CD4-positive, alpha-beta memory T cell (primary cell): ENCODE measurements at places on chromosomes 1 and 21. TPM values are rescaled to one million over a fixed set of nuclear protein-coding genes. Genes with fewer than 3 reads are reported as not detected.

GRCh38 chr1:27955076-27955475, 4.7 kb upstream of the XKR8 start:
- no peak for DNase-seq
- H3K4me3 ChIP-seq = no peak overlapping the region
- H3K27ac ChIP-seq = no peak overlapping the region
- no peaks in the 10 kb centered on the region for H3K27me3 ChIP-seq

- H3K4me3 ChIP-seq = no peak overlapping the region
- no peaks in the 10 kb centered on the region for H3K36me3 ChIP-seq
- H3K27me3 ChIP-seq = peaks cover 6% of the 10 kb centered on the region
- H3K27ac ChIP-seq = no peak overlapping the region
- no peaks in the 10 kb centered on the region for H3K4me1 ChIP-seq
- DNase-seq = no peak
Observed at GRCh38 chr1:38498686-38499085, 360.9 kb downstream of the RRAGC start.

GRCh38 chr1:150516616-150517015, 1.1 kb downstream of the FALEC start:
- no peaks in the 10 kb centered on the region for H3K27me3 ChIP-seq
- peak overlapping the region; percentile 73 for H3K4me3 ChIP-seq
- no peak overlapping the region for H3K27ac ChIP-seq
- peaks cover 11% of the 10 kb centered on the region for H3K4me1 ChIP-seq
- no peak for DNase-seq
- H3K36me3 ChIP-seq = no peaks in the 10 kb centered on the region

DNA sequence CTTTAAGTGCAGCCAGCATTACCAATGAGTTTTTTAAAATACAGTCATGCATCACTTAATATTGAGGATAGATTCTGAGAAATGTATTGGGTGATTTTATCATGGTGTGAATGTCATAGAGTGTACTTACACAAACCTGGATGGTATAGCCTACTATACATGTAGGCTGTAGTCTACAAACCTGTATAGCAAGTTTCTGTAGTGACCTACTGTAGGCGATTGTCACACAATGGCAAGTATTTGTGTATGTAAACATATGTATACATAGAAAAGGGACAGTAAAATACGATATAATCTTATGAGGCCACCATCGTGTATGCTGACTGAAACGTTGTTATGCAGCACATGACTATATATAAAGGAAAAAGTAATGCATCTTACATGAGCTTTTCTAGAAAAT, 48.2 kb downstream of the RPE65 start:
- no peaks in the 10 kb centered on the region for H3K27me3 ChIP-seq
- H3K36me3 ChIP-seq = no peaks in the 10 kb centered on the region
- H3K4me3 ChIP-seq = no peak overlapping the region
- no peaks in the 10 kb centered on the region for H3K4me1 ChIP-seq

DNA sequence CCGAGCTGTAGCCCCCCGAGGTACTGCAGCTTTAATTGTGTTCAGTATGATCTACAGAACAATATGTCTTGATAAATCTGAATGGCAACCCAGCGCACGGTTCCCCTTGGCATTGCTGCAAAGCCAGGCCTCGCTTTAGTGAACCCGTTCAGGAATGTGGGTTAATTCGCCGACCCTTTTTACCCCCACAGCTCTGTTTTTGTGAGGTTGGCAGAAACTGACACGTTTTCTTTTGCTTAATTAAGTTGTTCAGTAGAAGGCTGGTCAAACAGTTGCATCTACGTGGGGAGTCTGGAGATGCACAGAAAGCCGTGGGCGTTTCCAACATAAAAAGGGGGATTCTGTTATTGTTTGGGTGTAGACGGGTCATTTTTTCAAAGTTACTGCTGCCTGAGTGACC, 43.2 kb downstream of the OLIG1 start:
- peaks cover 8% of the 10 kb centered on the region for H3K27me3 ChIP-seq
- no peak overlapping the region for H3K27ac ChIP-seq
- no peak for DNase-seq
- H3K4me3 ChIP-seq = no peak overlapping the region
- H3K4me1 ChIP-seq = peaks cover 24% of the 10 kb centered on the region

GRCh38 chr1:229147072-229147471, 123.8 kb upstream of the RAB4A start:
- H3K27me3 ChIP-seq = no peaks in the 10 kb centered on the region
- H3K27ac ChIP-seq = no peak overlapping the region
- H3K4me1 ChIP-seq = no peaks in the 10 kb centered on the region
- no peaks in the 10 kb centered on the region for H3K36me3 ChIP-seq
- no peak for DNase-seq
- H3K4me3 ChIP-seq = no peak overlapping the region

DNA sequence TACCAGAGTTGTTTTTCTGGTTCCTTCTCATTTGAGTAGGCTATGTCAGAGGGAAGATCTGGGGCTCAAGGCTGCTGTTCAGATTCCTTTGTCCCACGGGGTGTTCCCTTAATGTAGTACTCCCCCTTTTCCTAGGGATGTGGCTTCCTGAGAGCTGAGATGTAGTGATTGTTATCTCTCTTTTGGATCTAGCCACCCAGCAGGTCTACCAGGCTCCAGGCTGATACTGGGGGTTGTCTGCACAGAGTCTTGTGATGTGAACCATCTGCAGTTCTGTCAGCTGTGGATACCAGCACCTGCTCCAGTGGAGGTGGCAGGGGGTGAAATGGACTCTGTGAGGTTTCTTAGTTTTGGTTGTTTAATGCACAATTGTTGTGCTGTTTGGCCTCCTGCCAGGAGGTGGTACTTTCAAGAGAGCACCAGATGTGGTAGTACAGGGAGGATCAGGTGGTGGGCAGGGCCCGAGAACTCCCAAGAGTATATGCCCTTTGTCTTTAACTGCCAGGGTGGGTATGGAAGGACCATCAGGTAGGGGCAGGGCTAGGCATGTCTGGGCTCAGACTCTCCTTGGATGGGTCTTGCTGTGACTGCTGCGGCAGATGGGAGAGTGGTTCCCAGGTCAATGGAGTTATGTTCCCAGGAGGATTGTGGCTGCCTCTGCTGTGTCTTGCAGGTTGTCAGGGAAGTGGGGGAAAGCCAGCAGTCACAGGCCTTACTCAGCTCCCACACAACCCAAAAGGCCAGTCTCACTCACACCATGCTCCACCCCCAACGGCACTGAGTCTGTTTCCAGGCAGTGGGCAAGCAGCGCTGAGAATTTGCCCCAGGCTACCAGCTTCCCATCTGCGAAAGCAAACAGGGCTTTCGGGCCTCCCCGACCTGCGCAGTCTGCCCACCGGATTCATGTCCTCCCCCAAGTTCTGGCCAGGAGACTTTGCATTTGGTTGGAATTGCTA, 64.2 kb downstream of the SERINC2 start:
- no peaks in the 10 kb centered on the region for H3K36me3 ChIP-seq
- peaks cover 3% of the 10 kb centered on the region for H3K4me1 ChIP-seq
- H3K27me3 ChIP-seq = no peaks in the 10 kb centered on the region
- no peak overlapping the region for H3K4me3 ChIP-seq
- no peak overlapping the region for H3K27ac ChIP-seq

DNA sequence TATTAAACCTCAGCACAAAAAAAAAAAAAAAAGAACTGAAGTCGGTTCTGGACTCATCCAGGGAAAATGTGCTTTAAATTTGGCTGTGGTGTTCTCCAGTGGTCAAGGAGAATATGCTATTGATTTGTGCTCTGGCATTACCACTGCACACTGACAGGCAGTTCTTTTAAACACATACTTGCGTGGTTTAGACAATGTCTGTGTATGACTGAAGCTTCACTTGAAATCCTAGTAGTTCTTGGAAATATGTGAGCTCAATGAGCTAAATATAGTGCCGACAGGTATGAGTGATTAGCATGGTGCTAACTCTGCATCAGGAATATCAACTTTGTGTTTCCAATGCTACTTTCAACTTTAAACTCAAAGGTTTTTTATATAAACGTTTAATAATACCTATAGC, 415.6 kb downstream of the SMYD3 start:
- H3K4me3 ChIP-seq = no peak overlapping the region
- no peak for DNase-seq
- H3K27me3 ChIP-seq = no peaks in the 10 kb centered on the region
- no peaks in the 10 kb centered on the region for H3K4me1 ChIP-seq
- H3K36me3 ChIP-seq = no peaks in the 10 kb centered on the region

- no peak overlapping the region for H3K27ac ChIP-seq
- no peaks in the 10 kb centered on the region for H3K4me1 ChIP-seq
- no peak overlapping the region for H3K4me3 ChIP-seq
- peaks cover 5% of the 10 kb centered on the region for H3K27me3 ChIP-seq
- H3K36me3 ChIP-seq = no peaks in the 10 kb centered on the region
Observed at GRCh38 chr1:8133657-8134430, 107.7 kb upstream of the ERRFI1 start.

DNA sequence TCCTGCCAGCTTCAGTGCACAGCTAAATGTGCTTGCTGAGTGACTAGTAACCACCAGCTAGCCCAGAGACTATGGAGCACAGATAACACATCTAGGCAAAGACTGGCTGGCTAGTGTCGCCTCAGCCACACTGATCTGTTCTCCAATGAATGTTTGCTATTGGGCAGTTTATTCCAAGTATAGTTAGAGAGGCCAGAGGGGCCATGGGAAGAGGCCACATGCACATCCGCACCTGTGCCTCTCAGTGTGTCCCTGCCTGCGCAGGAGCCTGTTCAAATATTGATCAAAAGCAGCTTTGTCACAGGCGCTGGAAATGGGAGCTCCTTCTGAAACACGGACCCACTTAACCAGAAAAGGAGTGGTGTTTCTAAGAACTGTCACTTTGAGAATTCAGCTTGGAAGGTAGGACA, 51.3 kb upstream of the ATP1A1 start:
- no peak overlapping the region for H3K4me3 ChIP-seq
- no peaks in the 10 kb centered on the region for H3K36me3 ChIP-seq
- H3K27ac ChIP-seq = peak overlapping the region; percentile 20
- DNase-seq = no peak

DNA sequence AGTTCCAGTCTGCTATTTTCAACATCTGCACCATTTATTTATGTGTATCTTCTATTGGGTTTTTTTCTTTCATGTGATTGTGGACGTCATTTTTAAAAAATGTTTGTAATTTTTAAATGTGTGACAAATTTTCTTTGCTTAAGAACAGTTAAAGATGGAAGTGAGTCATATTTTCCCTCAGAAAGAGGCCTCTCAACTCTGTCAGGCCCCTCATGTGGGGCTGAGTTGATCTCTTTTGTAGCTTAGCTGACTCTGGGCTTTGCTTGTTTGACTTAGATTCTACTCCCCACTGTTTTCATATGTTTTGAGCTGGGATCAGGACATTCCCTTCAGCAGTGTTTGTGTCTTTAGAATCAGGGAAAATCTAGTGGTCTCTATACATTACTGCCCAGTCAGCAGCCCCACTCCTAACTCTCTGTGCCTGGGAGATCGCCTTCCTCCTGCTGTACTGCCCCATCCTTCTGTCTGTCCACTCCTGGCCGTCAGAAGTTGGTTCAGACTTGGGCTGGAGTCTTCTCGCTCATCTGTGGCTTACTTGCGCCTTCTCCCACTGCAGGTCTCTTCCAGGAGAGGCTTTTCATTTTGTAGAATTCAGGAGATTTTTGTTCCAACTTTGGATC, 137.4 kb downstream of the DYRK1A start:
- DNase-seq = no peak
- H3K27ac ChIP-seq = no peak overlapping the region

DNA sequence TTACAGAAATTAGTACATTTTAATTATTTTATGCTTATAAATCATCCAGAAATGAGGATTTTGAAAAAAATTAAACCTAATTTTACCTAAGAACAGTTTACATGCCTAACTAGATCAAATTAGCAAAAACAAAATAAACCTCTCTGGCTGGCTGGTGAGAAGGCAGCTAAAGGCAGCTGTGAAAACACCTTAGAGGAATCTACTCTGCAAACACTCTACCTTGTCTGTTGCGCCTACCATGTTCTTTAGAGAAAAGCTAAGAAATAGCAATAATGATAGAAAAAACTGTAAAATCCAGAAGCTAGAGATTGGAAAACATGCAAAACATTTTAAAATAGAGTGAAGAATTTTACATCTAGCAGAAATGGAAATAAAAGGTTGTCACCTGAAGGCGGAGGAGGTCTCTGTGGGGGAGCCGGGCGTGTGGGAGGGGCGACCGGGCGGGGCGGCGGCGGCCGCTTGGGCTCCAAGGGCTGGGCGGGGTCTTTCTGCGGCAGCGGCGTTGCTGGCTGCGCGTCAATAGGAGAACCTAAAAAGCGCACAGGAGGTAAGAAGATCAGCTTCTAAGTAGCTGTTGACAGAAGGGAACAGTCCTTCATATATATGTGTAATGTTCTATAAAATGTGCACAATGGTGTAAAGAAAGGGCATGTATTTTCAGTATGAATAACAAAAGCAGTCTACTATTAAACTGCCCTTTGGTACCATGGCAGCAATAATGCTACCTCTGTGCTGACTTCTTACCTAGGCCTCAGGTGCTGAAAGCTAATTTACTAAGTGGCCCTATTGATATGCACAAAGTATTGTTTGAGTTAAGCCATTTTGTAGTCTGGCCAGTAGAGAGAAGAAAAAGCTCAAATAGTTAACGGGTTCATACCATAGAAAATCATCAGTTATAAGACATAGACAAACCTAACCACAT, 33.3 kb upstream of the CFAP298 start:
- no peak for DNase-seq
- peaks cover 33% of the 10 kb centered on the region for H3K36me3 ChIP-seq
- H3K4me1 ChIP-seq = no peaks in the 10 kb centered on the region
- H3K4me3 ChIP-seq = no peak overlapping the region

DNA sequence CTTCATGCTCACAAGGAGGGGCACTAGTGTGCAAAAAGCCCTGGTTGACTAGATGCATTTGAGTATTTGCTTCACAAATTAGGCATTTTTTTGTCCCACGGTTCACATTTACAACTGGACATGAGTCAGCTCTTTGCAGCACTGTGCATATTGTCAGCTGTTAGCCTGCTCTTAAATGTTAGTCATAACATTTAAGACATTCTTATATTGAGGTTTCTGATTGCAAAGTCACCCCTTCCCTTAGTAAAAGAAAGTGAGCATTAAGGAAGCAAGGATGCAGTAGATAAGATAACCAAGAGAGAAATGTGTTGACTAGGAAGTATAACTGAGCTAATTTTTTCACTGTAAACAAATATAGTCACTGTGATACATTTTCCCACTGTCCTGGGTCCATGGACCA, 132.6 kb upstream of the CTTNBP2NL start:
- no peaks in the 10 kb centered on the region for H3K36me3 ChIP-seq
- no peak overlapping the region for H3K4me3 ChIP-seq
- no peaks in the 10 kb centered on the region for H3K4me1 ChIP-seq
- DNase-seq = no peak

- H3K4me1 ChIP-seq = no peaks in the 10 kb centered on the region
- H3K27ac ChIP-seq = no peak overlapping the region
Observed at GRCh38 chr1:23278717-23279116, 61.4 kb upstream of the HTR1D start.

GRCh38 chr1:91924146-91924545, 25.1 kb upstream of the BRDT start:
- no peaks in the 10 kb centered on the region for H3K27me3 ChIP-seq
- H3K27ac ChIP-seq = no peak overlapping the region
- no peaks in the 10 kb centered on the region for H3K36me3 ChIP-seq
- H3K4me3 ChIP-seq = no peak overlapping the region
- no peaks in the 10 kb centered on the region for H3K4me1 ChIP-seq
- no peak for DNase-seq

Gene CEP350
- 99.4 TPM for total RNA-seq

Gene C8A
- total RNA-seq = not detected

Gene CADM3
- total RNA-seq = not detected

Gene C8B
- total RNA-seq = not detected
